ENCODE measurements at places on chromosomes 7 and 10. TPM values are rescaled to one million over a fixed set of nuclear protein-coding genes. Genes with fewer than 3 reads are reported as not detected.

GRCh38 chr7:27189295-27189996 is 4.4 kb upstream of the HOXA11 start:
- no peak for DNase-seq

DNA sequence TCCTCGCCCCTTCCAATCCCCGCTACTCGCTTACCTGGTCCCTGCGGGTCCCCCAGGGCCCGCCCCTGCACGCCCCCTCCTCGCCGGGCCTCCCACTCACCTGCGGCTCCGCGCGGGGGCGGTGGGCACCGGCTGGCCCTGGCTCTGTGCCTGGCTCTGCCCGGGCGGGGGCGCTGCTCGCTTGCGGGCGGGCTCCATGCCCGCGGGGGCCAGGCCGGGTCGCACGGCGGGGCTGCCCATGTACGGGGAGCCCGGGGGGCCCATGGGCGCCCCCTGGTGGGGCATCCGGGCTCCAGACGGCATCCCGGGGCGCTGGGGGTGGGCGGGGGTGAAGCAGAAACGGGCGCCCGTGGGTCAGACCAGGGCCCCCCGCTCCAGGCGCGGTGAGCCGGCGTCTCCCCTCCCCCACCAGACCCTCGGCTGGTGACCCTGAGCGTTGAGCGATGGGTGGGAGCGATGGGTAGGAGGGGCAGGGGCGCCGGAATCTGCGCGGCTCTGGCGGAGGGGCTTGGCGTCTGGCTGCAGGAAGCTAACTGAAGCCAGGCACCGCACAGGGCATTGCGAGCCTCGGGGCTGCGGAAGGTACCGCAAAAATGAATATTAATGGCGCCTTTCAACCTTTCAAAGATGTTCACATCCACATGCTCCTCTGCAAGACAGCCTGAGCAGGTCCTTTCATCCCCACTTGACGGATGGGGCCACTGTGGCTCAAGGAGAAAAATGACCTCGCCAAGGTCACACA is 3.0 kb downstream of the SMARCD3 start:
- peak; percentile 97 for DNase-seq

GRCh38 chr7:66626331-66626934 is 2.2 kb upstream of the KCTD7 start:
- no peak for DNase-seq

GRCh38 chr7:92325173-92325572 is 79.4 kb downstream of the ANKIB1 start:
- no peak for DNase-seq

DNA sequence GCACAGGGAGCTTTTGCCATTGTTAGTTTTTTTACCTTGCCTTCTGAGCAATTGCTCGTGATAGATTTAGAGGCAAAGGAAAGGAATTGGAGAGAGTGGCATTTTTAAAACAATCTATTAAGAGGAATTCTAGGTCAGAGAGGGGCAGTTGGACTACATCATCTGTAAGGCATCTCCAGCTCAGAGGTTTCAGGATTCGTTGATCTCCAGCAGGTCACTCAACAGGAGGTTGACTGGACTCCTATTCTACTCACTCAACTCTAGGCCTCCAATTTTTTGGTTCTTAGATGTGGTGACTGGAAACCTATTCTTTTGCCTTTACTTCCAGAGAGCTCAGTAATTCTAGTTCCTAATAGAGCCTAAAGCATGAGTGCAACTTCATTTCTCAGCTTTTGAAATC is 42.8 kb downstream of the TBXAS1 start:
- no peak for DNase-seq

DNA sequence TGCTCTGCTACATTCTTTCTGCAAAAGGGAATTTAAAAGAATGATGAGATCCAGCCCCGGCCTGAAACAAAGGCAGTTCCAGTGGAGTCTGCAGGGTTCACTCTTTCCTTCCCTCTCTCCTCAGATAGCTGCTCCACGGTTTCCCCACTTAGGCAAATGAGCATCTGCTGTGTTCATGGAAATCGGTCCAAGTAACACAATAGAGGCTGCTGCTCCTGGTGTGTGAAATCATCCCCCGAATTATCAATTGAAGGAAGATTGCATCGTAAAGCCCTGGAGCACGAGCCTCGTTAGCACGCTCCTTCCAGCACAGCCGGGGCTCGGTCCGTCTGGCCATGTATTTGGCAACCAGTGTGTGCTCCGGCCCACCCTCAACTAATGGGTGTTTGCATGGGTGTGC is 108.3 kb upstream of the DPP6 start:
- no peak for DNase-seq

DNA sequence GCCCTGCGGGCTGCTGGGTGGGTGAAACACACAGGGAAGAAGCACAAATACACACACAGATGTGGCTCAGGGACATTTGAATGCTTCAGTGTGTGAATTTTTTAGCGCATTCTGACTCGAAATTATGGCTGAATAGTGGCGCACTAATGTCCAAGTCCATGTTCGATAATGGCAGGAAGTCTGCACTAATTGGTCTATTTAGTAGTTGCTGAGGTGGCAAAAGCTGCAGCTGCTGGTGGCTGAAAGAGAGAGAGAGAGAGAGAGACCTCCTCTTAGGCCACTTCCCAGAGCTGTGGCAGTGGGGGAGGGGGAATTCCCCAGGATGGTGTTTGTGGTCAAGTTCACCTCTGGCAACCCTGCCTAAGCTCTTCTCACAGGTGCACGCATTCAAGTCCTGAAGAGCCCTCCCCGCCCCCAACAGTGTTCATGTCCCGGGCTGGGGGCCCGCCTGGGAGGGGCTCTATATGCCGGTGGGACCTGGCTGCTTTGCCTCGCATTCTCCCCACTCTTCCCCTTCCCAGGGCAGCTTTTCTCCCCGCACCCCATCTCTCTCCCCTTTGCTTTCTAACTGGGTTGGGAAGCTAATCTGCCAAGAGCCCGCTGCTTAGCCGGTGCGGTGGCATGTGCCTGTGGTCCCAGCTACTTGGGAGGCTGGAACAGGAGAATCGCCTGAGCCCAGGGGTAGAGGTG is 6.0 kb upstream of the MNX1 start:
- DNase-seq: peak; percentile 33

DNA sequence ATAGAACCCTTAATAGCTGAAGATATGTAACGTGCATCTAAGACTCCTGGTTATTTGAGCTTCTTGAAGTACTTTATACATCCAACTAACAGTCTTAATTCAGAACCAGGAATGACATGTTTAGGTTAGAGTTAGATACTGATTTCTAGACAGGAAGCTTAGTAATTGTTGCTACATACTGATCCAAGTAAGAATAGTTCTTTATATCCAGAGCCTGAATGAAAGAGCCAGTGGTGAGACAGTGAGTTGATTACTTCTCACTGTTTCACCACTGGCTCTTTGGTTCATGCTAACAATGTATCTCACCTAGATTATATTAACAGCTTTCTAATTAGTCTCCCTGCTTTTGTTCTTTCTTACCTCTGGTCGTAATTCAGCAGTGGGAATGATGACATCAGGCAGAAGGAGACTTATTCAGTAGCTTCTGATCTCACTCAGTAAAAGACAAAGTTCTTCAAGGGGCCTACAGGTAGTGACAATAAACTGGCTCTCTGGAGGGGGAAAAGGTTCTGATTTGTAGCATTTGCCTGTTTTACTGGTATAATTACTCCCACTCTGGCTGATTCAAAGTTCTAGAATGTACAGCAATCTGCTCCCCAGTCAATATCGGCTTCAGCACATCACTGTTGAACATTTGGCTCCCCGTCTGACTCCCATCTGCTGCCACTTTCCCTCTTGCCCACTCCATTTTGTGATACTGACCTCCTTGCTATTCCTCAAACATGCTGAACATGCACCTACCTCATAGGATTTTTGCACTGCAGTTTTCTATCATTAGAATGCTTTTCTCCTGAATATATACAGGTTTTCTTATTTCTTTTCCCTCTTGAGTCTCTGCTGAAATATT is 29.1 kb downstream of the MCU start:
- DNase-seq: no peak

GRCh38 chr10:6314620-6315205 is 112.0 kb downstream of the PFKFB3 start:
- DNase-seq: no peak

The TMEM213 gene
- not detected for polyA plus RNA-seq

The TUBAL3 gene
- polyA plus RNA-seq: not detected

DNA sequence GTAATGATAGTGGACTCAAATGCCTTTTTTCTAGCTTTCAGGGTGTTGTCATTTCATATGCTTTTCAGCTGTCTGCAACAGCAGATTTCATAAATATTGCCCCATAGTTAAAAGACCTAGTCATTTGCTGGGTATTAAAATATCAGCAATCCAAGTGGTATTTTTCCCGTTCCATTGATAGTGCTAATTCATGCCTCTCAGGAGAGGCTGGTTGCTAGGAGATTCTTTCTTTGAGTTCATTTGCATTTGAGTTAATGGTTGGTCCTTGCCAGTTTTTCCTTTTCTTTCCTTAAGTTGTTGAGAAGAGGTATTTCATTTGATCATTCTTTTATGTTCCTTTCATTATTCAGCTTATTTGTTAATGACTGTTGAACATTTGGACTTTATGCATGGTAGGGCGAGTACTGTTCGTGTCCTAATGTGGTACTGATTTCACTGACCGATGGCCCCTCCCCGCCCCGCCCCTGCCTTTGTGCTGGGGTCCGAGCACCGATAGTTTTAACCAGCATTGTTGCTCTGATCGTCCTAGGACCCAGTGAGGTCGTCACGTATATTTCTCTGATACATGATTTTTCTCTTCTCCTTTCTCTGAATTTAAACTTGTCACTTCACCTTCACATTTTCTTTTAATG is 128.6 kb downstream of the CCNY start:
- DNase-seq: no peak

The WASHC2C gene
- polyA plus RNA-seq: 24.0 TPM

Measured in SK-N-SH (cell line).